ENCODE measurements at places on chromosomes 13 and 19.

DNA sequence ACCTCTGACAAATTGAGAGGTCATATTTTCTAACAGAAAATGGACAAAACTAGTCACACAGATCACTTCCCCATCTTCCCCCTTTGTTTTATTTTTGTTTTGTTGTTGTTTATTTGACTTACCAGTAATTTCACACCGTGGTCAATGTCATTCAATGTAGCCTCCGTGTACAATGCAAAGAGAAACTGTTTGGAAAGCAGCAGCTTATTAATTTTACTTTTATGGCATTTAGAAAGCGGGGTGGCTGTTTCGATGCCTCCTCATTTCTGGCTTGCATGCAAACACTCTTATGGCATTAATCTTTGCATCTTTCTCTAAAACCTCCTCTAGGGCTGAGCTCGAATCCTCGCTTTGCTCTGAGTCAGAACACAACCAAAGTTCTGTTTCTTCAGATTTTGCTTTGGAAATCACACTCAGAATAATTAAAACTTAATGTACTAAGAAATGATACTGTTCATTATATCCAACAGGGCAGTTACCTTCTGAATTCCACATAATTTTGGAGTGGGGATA is 77.0 kb downstream of the ZNF536 start:
- no peak for DNase-seq

DNA sequence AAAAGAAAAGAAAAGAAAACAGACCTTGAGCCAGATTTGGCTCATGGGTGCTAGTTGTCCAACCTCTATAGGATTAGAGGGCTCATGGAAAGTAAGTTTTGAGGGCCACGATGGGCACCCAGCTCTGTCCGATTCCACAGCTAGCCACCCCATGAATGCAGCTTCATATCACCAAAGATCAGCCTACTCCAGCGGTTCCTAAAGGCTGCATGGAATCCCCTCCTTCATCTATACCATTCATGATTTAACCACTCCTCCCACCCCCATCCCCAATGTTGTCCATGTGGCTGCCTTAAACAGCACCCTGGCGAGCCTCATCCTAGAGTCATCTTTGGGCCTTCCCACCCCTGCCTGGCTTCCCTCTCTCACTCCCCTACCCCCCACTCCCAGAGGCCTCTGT is 2.1 kb downstream of the MVB12A start:
- no peak for DNase-seq

DNA sequence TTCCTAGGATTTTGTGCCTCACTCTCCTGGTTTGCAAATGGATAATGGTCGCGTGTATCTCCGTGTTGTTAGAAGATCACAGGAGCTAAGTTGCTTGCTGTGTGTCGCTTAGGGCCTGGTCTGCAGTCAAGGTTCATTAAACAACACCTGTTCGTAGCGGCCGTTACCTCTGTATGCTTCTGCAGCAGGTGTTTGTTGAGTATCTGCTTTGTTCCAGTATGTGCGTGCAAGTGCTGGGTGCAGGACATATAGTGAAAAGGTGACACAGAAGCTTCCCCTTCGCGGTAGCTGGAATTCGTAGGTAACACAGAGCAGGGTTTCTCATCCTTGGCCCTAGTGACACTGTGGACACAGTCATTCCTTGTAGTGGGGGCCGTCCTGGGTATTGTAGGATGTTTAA is 5.4 kb downstream of the MED25 start:
- DNase-seq = no peak

DNA sequence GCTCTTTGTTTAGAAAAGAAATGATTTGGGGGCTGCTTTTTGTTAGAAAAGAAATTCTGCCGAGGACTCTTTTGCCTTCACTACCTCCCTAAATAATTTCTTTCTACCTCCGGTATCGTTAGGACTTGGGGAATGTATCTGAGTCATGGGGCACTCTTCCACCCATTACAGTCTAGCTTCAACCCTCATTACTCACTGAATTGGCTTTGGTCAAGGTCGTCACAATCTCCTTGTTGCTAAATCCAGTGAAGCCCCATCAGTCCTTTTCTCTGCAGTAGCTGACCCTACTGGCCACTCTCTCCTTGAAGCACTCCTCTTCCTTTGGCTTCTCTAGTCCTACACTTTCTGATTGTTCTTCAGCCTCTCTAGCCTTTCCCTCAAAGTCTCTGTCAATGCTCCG is 34.0 kb downstream of the WDR87 start:
- DNase-seq = peak; percentile 11

DNA sequence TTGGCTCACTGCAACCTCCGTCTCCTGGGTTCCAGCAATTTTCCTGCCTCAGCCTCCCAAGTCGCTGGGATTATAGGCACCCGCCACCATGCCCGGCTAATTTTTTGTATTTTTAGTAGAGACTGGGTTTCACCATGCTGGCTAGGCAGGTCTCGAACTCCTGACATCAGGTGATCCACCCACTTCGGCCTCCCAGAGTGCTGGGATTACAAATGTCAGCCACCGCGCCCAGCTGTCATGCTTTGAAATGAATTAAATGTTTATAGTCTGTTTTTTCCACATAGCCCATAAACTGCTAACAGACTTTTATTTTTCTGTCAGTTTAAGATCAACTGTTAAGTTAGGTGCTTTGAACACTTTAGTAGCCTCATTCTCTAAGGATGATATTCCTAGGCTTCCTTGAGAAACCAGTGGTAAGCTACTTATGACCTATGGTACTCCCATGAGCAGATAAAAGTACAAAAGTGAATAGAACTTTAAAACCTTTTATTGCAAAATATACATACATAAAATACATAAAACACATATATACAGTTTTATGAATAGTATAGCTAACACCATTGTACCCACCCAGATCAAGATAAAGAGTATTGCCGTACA is 13.6 kb downstream of the TPP2 start:
- DNase-seq = no peak

- DNase-seq = peak; percentile 55
Observed at GRCh38 chr13:101417043-101417406, 717 bp upstream of the NALCN start.

DNA sequence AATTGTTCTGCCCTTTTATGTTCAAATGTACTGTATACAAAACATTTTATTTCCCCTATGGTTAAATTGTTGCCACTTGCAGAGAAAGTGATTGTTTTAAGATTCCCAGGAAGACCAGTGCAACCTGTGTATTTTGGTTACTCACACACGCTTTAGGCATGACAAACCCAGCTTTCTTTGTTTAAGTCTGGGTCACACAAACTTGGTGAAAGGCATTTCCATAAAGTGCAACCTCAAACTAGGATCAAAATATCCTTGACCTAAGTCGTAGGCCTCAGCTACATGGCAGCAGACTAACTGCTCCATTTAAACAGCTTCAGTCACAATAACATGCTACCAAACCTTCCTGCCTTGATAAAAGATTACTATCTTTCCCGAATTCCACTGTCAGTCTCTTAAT is 639.0 kb upstream of the PRR20A start:
- DNase-seq = no peak

DNA sequence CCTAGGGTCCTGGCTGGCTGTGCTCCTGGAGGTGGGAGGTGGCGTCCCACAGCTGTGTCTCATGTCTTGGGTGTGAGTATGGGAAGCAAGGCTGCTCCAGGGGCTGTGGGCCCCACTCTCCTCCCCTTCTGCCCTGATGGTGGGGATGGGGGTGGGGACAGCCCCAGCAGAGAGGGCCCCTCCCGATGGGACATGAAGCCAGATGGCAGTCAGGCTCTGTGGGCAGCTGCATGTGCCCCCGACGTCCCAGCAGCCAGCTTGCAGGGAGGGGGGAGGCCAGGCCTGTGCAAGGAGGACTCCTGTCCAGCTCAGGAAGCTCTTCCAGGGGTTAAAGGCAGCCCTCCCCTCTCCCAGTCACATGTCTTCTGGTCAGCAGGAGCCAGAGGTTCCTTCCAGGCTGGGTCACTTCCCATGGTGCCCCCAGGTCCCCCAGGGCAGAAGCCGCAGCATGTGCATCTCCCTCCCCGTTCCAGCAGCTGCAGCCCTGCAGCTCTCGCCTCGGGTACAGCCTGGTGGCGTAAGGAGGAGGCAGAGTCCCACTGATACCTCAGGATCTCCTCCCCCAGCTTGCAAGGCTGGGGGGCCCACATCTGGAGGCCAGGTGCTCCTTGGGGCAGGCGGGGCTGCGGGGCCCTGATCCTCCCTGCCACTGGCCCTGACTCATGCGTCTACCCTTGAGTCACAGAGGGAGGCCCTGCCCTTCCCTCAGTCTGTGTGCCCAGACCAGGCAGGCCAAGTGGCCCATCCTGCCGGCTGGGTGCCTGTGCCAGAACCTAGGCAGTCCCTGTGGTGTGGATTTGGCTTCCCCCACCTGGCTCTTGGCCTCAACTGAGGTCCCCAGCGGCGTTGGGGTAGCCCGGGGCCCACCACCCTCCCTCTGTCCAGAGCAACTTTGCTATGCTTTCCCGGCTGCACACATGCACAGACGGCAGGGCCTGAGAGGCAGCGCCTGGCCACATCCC is 13.0 kb downstream of the YIPF2 start:
- DNase-seq = peak; percentile 82

GRCh38 chr13:48078251-48078656 is 16.6 kb downstream of the MED4 start:
- no peak for DNase-seq

DNA sequence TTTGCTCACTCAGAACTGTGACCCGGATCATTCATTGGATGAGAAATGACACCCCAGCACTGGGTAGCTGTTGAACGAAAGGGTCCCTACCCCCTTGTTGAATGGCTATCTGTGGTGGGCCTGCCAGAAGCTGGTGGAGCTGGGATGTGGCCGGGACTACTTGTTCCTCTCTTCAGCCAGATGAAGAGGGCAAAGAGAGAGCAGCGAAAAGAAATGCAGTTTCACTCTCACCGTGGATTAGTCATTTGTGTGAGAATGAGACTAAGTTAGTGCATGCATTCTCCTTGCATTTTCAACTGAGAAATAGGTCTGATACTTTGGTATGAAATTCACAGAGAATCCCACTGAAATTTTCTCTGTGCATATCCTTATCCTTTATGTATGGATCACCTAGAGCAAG is 553.1 kb downstream of the IRS2 start:
- no peak for DNase-seq

- DNase-seq = no peak
Observed at GRCh38 chr13:79812070-79812850, 331.3 kb downstream of the NDFIP2 start.

DNA sequence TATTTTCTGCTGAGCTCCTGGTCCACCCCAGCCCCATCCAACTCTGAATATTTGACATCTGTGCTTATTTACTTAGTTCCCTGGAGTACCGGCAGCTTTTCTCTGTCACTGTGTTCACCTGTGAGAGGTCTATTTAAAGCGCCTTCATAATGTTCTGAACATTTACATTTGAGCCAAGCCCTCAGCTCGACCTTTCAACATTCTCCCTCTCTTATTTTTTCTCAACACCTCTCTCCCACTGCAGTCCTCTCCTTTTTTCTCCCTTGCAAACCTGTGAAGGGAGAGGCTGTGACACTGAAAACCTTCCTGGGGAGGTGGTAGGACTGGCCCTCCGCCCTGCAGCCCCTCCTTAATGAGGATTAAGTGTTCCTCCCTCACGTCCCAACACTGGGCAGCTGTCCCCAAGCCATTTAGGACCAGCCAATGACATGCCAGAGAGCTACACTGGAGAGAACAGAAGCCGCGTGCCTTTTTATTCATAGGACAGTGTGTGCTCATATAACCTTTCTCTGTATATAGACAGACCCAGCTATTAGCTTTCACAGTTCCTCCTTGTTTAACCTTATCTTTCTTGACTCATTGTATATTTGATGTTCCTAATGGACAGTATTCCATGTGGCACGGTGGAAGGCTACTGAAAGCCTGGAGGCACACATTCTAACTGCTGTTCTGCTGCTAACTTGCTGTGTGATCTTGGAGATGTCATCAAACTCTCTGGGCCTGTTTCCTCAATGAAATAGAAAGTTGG is 134.8 kb downstream of the NUFIP1 start:
- no peak for DNase-seq

- DNase-seq = peak; percentile 57
Observed at GRCh38 chr19:6091771-6092291, 18.5 kb downstream of the RFX2 start.

DNA sequence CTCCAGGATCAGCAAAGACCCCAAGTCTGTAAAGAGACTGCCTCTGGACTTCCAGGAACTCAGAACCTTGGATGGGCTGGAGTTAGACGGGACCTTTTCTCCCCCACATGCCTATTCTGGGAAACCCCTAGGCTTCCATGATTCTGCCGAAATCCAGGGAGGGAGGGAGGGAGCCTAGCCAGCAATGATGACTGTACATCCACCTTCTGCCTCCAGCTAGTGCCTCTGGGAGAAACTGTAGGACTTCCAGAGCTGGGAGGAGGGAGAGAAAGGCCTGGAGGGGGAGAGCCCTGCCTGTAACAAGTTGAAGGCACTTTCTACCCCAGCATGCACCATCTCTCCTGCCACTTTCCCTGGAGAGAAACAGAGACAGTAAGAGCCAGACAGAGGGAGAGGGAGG is 6.0 kb upstream of the HAS1 start:
- no peak for DNase-seq

DNA sequence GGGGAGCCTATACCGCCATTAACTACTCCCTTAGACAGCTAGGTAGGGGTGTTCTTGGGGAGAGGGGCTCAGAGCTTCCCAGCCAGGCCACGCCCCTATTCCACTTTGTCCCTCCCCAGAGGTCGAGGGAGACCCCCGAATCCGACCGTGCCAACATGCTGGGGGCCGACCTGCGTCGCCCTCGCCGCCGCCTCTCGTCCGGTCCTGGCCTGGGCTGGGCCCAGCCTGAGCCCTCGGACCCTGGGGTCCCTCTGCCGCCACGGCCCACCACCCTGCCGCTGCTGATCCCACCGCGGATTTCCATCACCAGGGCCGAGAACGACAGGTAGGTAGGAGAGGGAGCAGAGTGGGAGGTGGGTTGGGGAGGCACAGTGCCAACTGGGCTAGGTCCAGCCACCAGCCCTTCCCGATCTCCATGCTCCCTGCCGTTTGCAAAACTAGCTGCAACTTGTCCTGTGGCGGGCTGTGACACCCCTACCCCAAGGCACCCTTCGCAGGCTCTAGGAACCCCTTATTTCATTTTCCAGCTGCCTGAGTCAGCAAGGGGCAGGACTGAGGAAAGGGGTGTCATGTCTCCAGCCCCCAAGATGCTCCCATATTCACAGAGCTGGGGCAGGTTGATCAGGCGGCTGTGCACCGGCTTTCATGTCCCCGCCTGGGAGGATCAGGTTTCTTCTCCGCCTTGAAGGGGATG is 2.6 kb upstream of the PDE4A start:
- peak; percentile 34 for DNase-seq

GRCh38 chr13:39422845-39423565 is 180.0 kb downstream of the LHFPL6 start:
- peak; percentile 75 for DNase-seq
